ENCODE measurements at places on chromosomes 6 and 20.

GRCh38 chr6:148365041-148365440 lies 22.4 kb downstream of the SASH1 start:
- DNase-seq = no peak

GRCh38 chr20:22411627-22412450 lies 172.5 kb downstream of the FOXA2 start:
- no peak for DNase-seq

GRCh38 chr6:2988094-2988425 lies 11.6 kb upstream of the NQO2 start:
- no peak for DNase-seq

GRCh38 chr6:114334237-114334636 lies 8.6 kb downstream of the HS3ST5 start:
- DNase-seq = no peak

DNA sequence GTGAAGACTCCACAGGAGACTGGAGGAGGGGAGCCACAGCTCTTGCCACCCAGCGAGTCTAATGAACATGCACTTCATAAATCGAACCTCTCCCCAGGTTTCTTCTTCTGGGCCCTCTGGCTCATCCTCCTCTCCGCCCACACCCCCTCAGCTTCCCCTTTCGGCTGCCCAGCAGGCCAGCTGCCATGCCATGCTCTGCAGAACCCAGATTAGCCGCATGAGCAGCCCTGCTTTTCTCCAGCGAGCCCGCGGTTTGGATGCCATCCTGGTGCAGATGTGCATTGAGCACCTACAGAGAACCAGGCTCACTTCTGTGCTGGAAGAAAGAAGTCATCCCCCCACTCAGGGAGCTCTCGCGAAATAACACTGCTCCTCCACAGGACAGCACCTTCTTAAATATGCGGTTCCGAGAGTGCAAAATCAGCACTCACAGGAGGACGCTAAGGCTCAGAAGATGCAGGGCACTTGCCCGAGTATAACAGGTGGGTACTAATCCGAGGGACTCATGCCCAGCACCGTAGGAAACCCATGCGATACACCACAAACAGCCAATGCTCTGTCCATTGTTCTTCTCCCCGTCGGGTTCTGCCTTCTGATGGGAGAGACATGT lies 143.0 kb upstream of the THBS2 start:
- DNase-seq = no peak

GRCh38 chr6:89008815-89009374 lies 45.5 kb upstream of the RNGTT start:
- no peak for DNase-seq

DNA sequence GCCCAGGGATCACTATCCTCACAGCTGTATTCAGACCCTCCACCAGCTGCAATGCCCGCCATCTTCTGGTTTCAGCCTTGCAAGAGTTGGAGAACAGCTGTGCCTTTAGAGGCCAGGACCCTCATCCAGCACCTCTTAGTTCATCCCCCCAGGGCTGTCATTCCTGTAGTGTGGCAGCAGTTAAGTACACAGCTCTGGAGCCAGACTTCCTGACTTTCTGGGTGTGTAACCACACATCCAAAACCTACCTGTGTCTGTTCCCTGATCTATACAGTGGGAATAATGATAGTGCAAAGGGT lies 452 bp upstream of the TREM2 start:
- no peak for DNase-seq

DNA sequence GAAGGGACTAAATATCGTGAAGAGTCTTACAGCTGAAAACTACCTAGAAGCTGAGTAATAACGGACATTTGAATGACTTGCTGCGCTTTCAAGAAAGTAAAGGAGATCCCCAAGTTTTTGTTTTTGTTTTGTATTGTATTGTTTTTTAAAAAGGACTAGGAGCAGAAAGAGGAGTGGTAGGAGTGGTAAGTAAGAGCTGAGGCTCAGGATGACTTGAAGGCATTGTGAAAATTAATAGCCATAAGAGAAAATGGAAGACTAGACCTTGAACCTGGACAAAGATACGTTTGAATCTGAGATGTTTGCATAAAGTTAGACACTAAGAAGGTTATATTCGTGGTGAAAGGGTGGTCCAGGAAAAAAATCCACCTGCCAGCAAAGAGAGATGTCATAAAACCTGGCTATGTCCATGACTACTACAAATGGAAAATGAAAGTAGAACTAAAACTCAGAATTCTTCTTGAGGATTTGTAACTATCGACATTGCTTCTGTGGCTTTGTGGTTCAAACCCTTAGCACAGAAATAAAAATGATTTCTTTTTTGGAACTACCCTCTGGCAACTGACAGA lies 824.8 kb upstream of the FLRT3 start:
- DNase-seq = no peak

- no peak for DNase-seq
Measured at GRCh38 chr20:35146299-35146919, 727 bp downstream of the EDEM2 start.

DNA sequence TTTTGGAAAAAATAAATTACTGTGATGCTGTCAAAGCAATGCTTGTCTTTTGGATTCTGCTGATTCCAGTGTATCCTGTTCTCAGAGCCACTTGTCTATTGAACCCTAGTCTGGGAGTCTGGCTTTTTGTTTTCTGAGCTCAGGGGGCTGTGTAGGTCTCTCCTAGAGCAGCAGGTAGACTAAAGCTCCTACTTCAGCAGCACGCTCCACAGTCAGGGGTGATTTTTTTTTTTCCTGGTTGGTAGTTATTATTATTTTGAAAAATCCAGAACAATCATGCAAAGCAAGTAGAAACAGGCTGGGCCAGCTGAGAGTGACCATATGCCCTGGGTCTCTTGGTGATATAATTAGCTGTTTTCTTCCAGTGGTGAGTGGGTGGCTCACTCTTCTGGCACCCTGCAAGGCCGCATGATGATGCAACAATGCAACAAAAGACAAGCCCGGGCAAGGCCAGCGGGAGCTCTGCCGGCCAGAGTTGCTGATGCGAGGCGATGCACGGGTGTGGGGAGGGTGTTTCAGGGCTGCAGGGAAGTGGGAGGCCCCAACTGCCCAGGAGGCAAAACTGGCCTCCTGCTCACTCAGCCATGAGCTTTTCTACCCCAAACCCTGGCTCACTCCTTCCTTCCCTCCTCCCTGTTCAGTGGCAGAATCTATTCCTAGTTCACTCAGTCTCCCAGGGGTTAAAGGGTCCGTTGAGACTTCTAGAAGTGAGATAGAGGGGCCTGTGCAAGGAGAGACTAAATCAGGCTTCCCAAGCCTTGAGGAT lies 11.5 kb upstream of the CDKN1A start:
- DNase-seq = no peak

DNA sequence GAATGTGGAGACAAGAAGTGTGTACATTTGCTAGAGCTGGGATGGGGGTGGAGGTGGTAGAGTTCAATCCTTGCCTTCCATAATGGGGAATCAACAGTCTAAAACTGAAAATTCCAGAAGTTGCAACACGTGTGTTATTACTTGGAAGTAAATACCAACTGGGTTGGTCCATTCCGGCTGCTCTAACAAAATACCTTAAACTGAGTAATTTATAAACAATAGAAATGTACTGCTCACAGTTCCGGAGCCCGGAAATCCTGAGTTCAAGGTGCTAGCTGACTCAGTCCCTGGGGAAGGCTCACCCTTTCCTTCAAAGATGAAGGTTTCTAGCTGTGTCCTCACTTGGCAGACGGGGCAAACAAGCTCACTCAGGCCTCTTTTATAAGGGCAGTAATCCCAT lies 59.0 kb downstream of the RIN2 start:
- DNase-seq = no peak

- DNase-seq = no peak
Measured at GRCh38 chr6:78962448-78962847, 95.1 kb downstream of the IRAK1BP1 start.

DNA sequence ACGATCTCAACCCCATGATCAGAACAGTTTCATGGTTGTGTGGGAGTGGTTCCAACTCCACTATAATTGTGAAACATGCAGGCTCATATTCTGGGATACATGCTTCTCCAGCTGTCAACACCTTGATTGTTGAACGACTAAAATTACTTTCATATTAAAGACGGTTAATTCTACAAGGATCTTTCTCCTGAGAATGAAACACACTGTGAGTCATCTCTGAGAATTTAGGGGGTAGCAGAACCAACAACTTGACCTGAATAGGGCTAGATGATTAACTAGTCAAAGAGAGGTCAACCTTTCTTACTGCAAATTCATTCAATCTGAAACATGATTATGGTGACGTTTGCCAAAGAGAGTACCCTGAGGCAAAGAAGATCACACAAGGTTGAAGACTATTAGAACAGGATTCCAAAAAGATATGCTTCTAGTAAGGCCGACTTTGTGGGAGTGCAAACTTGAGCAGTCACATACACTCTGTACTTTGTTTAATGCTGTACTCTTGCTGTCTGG lies 175.2 kb upstream of the CITED2 start:
- DNase-seq = no peak

DNA sequence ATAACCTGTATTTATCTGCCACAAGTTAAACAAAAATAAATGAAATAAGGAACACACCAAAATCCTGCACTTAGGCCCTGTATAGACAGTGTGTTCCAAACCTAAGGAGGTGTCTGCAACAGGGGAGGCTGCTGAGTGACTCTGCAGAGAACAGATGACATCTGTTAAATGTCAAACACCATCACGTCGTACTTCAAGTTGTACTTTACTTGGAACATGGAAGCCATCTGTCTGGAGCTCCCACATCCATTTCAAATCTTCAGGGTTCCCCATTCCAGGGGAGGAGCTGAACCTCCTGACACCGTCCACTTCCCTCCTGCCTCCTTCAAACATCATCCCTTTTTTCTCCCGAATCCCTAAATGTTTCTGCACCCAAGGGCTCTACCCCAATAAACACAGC lies 1.8 kb upstream of the MAP7 start:
- DNase-seq = no peak

DNA sequence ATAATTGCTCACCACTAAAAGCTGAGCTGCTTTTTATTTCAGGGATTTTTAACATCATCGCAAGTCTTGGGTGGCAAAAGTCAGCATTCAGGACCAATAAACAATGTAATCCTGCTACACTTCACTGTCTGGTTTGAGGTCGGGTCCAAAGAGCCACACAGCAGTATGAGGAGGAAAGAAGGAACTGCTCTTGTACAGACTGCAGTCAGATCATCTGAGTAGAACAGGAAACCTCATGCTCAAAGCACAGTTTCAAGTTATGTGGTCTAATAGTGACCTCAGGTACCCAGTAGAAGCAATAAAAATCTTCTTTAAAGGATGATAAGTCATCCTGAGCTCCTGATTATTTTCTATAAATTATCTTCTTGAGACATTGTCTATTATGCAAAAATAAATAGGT lies 211.4 kb downstream of the FUT9 start:
- DNase-seq = no peak

GRCh38 chr6:146851837-146852236 lies 253.1 kb downstream of the ADGB start:
- no peak for DNase-seq

DNA sequence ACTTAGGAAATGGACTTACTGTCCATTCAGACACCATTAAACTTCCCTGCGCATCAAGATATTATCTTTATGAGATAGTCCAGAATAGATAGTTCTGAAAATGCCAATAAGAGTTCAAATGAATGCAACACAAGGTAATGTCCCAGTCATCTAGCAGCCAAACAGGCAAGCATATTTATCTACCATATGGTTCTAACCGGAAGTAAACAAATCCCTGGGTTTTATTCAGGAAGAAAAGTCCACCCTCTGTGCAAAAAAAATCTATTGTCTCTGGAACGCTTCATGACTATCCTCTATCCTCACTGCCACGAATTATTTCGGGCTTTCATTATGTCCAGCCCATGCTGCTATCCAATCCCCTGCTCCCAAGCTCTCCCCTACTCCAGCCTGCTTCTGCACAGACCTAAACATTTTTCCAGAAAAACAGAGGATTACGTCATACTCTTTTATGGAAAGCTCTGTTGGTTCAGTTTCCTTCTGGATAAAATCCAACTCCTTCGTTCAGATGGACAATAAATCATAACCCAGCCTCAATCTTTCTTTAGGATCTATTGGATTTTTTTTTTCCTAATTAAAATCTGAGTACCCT lies 11.4 kb downstream of the PPIL6 start:
- DNase-seq = no peak

DNA sequence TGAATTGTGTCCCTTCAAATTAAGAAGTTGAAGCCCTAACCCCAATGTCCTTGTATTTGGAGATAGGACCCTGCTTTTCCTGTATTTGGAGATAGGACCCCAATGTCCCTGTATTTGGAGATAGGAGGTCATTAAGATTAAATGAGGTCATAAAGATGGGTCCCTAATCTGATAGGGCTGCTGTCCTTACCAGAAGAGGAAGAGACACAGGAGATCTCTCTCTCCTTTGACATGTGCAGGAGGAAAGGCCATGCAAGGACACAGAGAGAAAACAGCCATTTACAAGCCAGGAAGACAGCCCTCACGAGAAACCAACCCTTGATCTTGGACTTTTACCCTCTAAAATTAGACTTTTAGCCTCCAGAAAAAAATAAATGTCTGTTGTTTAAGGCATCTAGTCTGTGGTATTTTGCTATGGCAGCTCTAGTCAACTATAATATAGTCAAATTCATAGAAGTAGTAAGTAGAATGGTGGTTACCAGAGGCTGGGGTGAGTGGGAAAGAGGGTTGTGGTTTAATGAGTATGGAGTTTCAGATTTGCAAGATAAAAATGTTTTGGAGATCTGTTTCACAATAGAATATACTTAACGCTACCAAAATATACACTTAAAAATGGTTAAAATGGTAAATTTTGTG lies 59.3 kb downstream of the UBE3D start:
- no peak for DNase-seq

GRCh38 chr6:168095171-168095691 lies 16.2 kb upstream of the FRMD1 start:
- DNase-seq = no peak

DNA sequence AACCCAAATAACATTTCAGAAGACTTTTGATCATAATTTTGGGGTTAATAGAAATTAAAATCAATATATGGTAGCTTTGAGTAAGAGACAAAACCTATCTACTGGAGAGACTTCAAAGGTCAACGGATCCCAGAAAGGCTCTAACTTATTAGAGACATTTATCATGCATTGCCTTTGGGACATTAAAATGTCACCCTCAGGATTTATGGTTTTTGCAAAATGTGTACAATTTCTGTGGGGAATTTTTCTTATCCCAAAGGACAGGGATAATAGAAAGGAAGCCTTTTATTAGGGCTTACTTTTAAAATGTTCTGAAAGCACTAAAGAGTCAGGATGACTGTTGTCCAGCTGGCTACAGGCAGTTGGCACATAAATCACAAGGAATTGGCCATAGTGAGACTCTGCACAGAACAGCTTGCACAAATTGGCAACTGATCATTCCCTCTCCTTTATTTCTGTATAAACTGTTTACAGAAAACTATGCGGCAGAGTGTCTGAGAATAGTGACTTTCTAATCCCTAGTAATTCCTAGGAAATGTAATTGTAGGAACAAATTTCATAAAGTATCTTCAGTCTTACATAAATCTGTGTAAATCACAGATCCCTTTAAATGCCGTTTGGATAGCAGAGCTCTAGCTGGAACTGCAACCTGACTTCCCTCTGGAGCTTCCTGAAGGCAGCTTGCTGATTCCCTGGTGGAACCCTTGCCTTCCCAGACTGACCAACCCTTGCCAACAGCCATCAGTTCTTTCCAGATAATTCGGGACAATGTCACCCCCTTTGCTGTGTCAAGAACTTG lies 201.1 kb upstream of the PREP start:
- no peak for DNase-seq

- no peak for DNase-seq
Measured at GRCh38 chr6:90343576-90343975, 46.9 kb upstream of the BACH2 start.

- DNase-seq = no peak
Measured at GRCh38 chr6:129031051-129031599, 148.2 kb downstream of the LAMA2 start.

Measured in cortex of kidney (tissue), 1 donor.